Kidney glomerular epithelial cell (primary cell): ENCODE measurements at places on chromosomes 13 and 19.

GRCh38 chr13:40922437-40923040 lies 96.6 kb downstream of the ELF1 start:
- no peak for DNase-seq

DNA sequence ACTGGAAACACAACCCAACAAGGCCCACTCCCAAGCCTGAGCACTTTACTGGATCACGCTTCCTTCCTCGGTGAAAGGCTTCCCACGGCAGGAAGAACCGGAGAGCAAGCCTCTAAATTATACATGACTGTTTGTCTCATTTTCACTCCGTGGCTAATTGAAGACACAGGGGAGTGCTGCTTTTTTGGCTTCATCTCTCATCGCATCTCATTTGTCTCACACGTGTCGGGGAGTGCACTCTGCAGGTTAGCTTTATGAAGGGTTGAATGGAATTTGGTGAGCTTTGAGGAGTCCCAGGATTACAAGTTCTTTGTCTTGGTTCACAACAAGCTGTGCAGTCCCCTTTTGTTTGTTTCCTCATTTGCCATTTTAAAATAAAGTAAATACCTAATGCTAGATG lies 544.6 kb downstream of the GPC6 start:
- DNase-seq: no peak

DNA sequence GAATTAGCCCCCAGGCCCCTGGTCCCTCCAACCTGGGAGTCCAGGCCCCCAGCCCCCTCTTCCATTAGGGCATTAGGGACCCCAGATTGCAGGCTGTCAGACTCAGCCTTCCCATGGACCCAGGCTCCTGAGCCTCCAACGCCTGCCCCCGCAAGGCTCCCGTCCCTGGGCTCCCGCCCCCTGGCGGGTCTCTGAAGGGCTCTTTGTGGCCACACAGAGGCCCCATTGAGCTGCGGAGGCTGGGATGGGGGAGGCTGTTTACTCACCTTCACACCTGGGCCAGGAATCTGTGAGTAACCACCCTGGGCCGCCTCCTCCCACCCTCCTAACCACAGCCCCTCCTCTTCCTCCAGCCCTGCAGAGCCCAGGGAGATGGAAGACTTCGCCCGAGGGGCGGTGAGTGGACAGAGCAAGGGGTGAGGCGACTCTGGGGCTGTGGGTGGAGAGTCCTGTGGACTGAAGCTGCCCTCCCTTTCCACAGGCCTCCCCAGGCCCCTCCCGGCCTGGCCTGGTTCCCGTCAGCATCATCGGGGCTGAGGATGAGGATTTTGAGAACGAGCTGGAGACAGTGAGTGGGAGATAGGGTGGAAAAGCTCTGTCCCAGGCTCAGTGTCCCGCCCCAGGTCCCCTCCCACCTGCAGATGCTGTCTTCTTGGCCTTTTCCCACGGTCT lies 4.9 kb downstream of the ARHGEF1 start:
- peak; percentile 79 for DNase-seq

DNA sequence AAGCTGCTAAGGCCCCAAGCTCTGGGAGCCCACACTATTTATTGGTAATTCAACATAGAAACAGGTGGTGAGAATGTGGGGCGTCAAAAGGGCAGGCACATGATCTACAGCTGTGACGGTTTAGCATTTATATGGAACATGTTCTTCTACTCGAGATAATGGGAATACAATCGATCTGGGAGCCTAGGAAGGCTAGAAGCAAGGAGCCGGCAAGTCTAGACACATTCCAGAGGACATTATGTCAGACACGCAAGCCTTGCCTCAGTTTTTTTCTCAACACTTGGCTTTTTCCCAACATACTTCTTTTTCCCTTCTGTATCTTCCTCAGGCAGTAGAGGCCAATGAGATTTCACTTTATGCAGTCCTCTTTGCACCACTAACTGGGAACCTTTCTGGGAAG lies 315.7 kb upstream of the SLITRK5 start:
- DNase-seq: no peak

DNA sequence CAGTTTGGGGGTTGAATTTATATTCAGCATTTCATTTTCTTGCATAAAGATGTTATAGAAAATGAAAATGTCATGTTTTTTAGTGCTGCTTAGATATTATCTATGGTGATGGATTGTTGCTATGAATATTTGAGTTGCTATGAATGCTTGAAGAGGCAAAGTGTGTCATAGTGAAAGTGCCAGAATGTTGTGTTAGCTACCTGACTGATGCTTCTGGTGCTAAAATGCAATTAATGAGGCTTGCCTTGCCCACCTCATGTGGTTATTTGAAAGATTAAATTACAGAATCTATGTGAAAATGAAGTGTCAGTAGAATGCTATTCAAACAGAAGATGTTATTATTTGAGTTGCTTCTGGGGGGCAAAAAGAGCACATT lies 62.7 kb upstream of the MYCBP2 start:
- DNase-seq: no peak

GRCh38 chr13:76020421-76020955 lies 384.4 kb downstream of the LMO7 start:
- DNase-seq: no peak

DNA sequence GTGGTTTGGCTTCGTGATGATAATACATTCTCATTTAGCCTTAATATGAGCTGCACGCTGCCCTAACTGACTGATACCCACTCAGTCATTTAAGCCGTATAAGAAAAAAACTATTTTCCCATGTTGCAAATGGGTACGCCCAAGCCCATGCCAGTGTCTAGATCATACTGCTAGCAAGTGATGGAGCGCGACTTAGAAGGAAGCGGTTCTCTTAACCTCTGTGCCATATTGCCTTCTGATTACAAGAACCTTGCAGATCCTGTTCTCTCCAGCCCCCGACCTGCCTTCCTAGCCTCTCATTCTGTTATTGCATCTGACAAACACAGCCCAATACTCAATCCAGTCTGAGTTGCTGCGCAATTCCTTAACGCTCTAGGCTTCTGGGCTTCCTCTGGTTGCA lies 603 bp downstream of the GPALPP1 start:
- no peak for DNase-seq

DNA sequence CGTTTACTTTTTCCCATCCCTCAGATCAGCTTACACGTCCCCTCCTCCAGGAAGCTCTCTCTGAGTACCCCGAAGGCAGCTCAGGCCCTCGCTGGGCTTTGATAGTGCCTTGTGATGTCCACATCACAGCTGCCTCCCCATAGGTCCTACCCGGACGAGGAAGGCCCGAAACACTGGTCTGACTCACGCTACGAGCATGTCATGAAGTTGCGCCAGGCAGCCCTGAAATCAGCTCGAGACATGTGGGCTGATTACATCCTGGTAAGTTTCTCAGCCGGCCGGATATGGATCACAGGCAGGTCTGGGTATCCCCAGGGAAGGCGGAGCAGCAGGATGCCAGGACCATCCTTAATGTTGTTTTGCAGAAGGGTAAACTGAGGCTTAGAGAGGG lies 4.8 kb downstream of the COLGALT1 start:
- no peak for DNase-seq

- DNase-seq: peak; percentile 81
These were observed 5.9 kb upstream of the RUBCNL start for GRCh38 chr13:46392967-46393366.

DNA sequence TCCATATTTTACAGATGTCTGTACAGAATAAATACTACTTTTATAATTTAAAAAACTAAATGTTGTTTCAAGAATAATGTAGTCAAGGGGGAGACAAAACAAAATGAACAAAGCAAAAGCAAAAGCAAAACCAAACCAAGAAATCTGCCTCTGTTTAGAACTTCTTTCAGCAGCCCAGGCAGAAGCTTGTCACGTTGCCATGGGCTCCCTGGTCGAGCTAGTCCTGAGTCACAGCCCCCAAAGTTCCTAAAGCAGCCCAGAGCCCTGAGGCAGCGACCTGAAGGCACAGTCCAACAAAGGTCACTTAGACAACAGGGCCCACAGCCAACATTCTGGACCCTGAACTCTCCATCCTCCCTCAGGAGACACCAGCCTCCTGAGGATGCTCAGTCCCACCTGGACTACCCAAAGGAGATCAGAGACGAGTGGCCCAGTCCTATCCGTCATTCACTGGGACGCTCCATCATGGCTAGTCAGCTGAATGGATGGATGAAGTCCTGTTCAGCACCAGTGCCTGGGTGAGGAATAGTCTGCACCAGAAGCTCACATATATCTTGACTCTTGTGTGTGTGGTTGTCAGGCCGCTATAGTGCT lies 41.7 kb downstream of the SIAH3 start:
- no peak for DNase-seq

DNA sequence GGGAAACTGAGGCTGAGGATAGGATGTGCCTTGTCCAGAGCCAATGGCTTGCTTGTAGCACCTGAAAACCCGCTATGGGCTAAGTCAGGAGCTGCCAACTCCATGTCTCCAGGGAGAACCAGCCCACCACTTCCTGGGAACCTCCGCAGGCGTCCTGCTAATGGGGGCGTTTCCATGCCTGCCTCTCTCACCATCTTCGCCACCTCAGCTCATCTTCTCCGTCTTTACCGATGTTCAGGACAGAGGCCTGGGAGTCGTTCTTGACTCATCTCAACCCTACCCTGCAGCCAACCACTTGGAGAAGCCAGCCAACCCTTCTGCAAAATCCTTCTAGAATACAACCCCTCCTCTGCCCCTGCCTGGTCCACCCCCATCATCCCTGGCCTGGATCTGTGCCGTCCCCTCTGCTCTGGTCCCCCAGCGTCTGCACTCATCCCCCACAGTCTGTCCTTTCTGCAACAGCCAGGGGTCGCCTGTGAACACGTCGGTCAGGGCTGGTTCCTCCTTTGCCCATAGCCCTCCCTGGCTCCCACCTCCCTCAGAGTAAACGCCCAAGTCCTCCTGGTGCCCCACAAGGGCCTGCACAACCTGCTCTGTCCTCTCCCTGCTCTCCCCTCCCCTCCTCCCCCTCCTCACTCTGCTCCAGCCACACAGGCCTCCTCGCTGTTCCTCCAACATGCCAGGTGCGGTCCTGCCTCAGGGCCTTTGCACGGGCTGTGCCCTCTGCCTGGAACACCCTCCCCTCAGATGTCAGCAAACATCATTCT lies 31.0 kb downstream of the PTPRS start:
- no peak for DNase-seq

GRCh38 chr13:110890279-110891165 lies 24.3 kb downstream of the ANKRD10 start:
- no peak for DNase-seq

GRCh38 chr13:91085127-91085526 lies 262.4 kb upstream of the MIR17HG start:
- DNase-seq: no peak

DNA sequence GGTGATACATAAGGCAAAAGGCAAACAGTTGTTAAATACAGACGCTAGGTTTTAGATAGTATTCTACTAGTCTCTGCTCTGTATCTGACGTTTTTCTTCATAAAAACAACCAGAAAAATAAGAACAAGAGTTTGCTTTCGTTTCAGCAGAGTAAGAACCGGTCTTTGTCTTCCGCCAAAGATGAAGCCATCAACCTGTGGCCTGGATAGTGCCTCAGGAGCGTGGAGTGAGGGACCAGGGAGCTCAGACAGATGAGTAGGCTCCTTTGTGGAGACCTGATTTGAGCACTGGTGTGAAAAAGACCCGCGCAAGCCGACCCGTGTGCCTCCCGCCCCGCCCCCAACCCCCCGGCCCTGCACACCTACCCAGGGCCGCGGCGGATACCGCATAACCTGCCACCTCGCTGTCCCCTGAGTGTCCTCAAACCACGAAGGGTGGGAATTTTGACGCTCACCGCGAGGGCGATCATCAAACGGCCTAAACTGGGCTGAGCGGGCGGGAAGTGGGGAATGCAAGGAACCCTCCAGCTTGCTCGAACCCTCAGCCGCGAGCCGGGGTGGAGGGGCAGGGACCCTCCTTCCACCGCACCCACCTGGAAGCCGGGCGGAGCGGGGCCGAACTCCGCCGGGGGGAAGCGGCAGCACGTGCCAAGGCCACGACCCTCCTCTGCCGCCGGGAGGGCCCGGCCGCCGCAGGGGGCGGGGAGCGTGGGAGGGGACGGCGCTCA lies 866 bp upstream of the LMO7 start:
- DNase-seq: no peak

- DNase-seq: no peak
These were observed 8.5 kb upstream of the CEACAM7 start for GRCh38 chr19:41696402-41697197.

- no peak for DNase-seq
These were observed 21.2 kb upstream of the OBI1 start for GRCh38 chr13:78680115-78680561.

GRCh38 chr13:75871059-75871458 lies 234.9 kb downstream of the LMO7 start:
- DNase-seq: no peak

- peak; percentile 79 for DNase-seq
These were observed 48.1 kb upstream of the PCDH9 start for GRCh38 chr13:67278235-67278634.

- peak; percentile 67 for DNase-seq
These were observed 60.6 kb downstream of the CDADC1 start for GRCh38 chr13:49308097-49308875.

- no peak for DNase-seq
These were observed 278.8 kb downstream of the SLITRK6 start for GRCh38 chr13:85520445-85520844.

DNA sequence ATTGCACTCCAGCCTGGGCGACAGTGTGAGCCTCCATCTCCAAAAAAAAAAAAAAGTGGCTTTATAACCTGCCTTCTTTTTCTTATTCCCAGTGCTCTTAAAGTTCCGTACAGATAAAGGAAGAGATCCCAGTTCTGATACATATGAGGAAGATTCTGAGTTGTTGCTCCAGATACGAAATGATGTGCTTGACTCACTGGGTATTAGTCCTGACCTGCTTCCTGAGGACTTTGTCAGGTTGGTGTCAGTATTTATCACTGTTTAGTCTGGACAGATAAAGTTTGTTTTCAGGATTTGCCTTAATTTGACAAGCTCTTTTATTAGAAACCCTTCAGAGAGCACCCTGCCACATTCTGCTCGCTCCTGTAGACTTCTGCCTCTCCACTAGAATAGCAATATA lies 33.9 kb downstream of the BBC3 start:
- DNase-seq: no peak

DNA sequence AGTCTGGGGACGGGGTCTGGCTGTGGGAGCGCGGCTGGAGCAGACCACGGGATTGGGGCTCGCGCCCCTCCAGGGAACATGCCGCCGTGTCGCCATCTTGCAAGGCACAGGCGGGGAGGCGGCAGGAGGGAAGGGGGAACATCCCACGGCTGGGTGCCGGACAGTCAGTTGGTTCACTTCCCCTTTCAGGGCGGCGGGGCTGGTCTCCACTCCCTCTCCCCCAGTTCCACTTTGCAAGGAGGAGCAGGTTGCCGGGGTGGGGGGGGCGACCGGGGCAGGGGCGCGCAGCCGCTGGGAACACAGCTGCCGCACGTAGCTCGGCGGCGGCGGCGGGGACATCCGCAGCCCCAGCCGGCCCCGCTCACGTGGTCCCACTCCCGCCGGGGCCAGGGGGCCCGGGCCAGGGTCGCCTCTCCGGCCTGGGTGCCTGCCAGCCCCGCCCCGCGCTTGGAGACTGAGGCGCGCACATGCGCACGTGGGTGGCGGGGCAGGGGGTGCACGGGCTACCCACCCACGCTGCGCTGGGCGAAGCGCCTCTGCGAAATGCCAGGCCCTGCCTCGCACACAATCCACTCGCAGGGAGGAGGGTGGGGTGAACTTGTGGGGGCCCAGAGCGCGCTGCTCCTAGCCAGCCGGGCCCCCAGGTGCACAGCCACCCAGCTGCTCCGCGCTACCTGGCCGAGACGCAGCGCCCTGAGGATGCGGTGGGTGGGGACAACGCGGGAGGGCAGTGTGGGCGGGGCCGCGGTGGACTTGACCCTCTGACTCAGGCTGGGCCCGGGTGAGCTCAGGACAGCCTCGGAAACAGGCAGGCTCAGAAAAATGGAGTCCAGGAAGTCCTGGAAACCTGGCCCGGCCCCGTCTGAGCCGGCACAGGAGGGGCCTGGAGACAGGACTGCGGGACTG lies 6.4 kb downstream of the KLF16 start:
- DNase-seq: peak; percentile 65

- peak; percentile 62 for DNase-seq
These were observed 203.1 kb upstream of the EDNRB start for GRCh38 chr13:78121459-78122348.
